ENCODE measurements at places on chromosomes 3 and 15. TPM values are rescaled to one million over a fixed set of nuclear protein-coding genes. Genes with fewer than 3 reads are reported as not detected.
A peak's percentile ranks its signal among the peaks of the same experiment; 100 is the strongest.

The MDFIC2 gene
- not detected for total RNA-seq

GRCh38 chr3:131586277-131586676, 83.5 kb upstream of the MRPL3 start:
- H3K4me1 ChIP-seq: no peaks in the 10 kb centered on the region
- H3K36me3 ChIP-seq: no peaks in the 10 kb centered on the region
- DNase-seq: no peak
- H3K27ac ChIP-seq: no peak overlapping the region

DNA sequence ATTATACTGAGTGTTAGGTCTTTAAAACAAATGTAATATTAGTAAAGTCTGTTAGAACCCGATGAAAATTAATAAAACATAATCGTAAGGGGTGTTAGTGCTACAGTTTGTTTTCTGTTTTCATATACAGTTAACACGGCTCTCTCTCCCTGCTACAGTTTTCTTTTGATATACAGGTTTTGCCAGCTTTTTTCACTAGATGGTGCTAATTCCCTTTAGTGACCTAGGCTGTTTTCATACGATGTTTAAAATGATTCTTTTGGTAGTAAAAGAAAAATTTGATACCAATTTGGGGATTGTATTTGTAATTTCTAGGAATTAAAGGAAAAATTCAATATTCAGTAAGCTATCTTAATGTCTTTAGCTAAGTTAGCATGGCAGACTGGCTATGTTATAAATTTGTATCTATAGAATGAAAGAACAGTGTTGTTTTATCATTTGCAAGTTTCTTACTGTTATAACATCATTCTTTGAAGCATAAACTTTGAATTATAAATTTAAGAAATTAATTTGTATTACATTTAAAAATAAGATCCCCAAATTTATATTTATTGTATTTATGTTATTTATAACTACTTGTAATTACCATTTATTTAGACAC, 11.5 kb downstream of the APH1B start:
- no peaks in the 10 kb centered on the region for H3K4me1 ChIP-seq
- H3K36me3 ChIP-seq: peaks cover 5% of the 10 kb centered on the region
- no peaks in the 10 kb centered on the region for H3K27me3 ChIP-seq
- DNase-seq: no peak

DNA sequence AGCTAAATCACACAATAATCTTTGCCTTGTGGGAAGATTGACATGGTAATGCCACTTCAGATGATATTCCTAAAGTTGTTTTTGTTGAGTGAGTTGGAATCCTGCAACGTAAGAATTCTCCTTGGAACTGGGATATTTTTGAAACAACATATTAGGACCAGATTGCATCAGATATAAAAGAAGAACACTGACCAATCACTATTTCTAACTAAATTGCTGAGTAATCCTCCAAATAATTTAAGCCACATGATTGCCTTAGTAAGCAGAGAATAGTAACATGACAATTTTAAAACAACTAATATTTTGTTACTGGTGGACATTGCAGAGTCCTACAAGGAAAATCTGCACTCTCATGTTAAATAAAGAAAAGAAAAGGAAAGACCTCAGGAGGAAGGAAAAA, 353.9 kb upstream of the LMCD1 start:
- H3K27me3 ChIP-seq: no peaks in the 10 kb centered on the region
- no peaks in the 10 kb centered on the region for H3K4me1 ChIP-seq
- no peaks in the 10 kb centered on the region for H3K36me3 ChIP-seq
- H3K4me3 ChIP-seq: no peak overlapping the region

GRCh38 chr3:13353506-13353905, 66.6 kb downstream of the NUP210 start:
- no peak for DNase-seq
- H3K36me3 ChIP-seq: peaks cover 83% of the 10 kb centered on the region
- no peaks in the 10 kb centered on the region for H3K27me3 ChIP-seq
- H3K4me3 ChIP-seq: no peak overlapping the region
- peak overlapping the region; percentile 35 for H3K27ac ChIP-seq

DNA sequence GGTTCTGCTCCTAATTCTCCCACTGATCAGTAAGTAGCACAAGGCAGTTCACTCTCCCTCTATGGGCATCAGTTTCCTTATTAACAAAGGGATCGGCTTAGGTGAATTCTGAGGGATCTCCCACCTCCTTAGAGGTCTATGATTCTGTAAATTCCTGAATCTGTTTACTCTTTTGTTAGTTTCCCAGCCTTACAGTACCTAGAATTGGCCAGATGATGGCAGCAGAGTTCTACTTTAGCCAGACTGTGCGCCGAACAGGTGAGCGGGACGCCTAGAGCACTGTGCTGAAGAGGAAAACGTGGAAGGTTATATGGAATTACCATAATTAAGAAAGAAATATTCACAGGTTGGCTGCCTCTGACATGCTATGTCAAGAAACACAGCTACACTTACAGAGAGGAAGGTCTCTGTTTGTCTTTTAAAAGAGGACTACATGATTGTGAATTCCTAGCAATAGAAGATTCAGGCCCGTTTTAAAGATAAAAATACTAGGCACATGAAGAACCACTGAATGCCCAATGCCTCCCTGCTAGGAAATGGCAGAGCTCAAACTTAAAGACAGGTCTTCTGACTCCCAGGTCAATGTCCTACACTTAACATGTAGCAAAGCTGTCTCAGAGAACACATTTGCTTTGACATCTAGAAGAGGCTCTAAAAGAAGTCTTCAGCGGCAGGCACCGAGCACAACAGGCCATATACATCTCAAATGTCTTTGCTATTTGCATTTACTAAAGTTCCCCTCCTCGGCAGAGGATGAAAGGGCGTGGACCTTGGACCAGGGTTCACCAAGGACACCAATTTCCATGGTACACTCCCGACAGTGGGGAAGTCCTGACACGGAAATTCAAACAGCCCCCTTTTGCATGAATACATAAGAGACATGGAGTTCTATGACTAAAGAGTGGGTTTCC, 259.9 kb downstream of the FGF12 start:
- no peak for DNase-seq
- H3K4me3 ChIP-seq: no peak overlapping the region
- H3K27me3 ChIP-seq: no peaks in the 10 kb centered on the region
- no peaks in the 10 kb centered on the region for H3K36me3 ChIP-seq
- H3K4me1 ChIP-seq: no peaks in the 10 kb centered on the region
- no peak overlapping the region for H3K27ac ChIP-seq

- DNase-seq: peak; percentile 20
- H3K27me3 ChIP-seq: no peaks in the 10 kb centered on the region
- H3K4me1 ChIP-seq: peaks cover 7% of the 10 kb centered on the region
- no peaks in the 10 kb centered on the region for H3K36me3 ChIP-seq
Measured at GRCh38 chr15:68326711-68327354, 49.3 kb downstream of the FEM1B start.

GRCh38 chr3:52775877-52776276, 1.5 kb upstream of the ITIH1 start:
- DNase-seq: no peak
- H3K27me3 ChIP-seq: no peaks in the 10 kb centered on the region
- no peaks in the 10 kb centered on the region for H3K36me3 ChIP-seq
- peaks cover 8% of the 10 kb centered on the region for H3K4me1 ChIP-seq
